RWPE1 (cell line): ENCODE measurements at places on chromosomes 5 and 9.
A peak's percentile ranks its signal among the peaks of the same experiment; 100 is the strongest.

DNA sequence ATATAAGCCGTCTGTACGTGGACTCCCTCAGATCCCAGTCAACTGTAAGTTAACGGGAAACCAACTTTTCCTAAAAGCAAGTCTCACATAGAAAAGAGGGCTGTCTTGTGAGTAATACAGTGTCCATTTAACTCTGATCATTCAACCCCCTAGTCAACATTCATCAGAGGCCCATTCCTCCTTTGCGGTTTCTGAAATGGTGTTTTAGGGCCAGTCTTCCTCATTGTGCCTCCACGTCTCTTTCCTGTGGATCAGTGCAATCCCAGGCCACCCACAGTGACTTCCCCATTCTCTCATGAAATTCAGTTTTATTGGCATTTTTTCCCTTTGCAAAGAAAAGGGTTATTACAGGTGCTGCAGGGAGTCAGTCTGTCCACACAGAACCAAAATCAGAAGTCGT, 261.8 kb downstream of the NR3C1 start:
- no peak for DNase-seq

DNA sequence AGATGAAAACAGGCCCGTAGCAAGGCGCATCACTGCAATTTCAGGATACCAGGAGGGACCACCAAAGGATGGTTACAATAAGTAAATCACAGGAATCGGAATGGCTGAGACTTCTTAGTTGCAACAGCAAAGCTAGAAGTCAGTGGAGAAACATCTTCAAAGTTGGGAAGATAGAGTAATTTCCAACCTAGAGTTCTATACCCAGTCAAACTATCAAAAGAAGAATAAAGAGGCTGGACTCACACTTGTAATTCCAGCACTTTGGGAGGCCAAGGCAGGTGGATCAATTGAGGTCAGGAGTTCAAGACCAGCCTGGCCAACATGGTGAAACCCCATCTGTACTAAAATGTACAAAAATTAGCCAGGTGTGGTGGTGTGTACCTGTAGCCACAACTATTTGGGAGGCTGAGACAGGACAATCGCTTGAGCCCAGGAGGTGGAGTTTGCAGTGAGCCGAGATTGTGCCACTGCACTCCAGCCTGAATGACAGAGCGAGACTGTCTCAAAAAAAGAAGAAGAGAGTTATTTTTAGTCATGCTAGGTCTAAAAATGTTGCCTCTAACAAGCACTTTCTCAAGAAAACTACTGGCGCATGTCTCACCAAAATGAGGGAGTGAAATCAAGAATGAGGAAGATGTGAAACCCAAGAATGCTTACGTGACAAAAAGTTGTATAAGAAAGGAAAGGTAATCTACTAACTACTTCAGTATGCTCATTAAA, 267.7 kb downstream of the DENND1A start:
- DNase-seq: no peak

- DNase-seq: no peak
Measured at GRCh38 chr5:173741729-173742431, 125.4 kb upstream of the BOD1 start.

- DNase-seq: peak; percentile 78
Measured at GRCh38 chr9:35112257-35113020, 3.2 kb downstream of the ATOSB start.

GRCh38 chr5:120509053-120509452, 45.0 kb downstream of the PRR16 start:
- no peak for DNase-seq

DNA sequence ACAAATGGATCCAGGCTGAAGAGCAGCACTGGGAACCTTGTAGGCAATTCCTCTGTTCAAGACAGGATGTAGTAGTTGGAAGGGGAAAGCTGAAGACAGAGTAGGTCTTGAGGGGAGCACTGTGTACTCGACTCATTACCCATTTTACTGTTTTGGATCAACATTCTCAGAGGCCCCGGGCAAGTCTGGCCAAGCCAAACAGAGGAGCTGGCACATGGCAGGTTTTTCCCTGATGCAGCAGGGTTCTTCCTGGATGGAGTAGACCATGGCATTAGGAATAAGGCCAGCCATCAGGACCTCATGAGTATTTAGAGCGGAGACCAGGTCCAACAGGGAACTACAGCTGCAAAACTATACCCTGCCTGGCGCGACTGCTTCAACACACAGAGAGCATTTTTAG, 4.4 kb downstream of the SVEP1 start:
- DNase-seq: no peak

DNA sequence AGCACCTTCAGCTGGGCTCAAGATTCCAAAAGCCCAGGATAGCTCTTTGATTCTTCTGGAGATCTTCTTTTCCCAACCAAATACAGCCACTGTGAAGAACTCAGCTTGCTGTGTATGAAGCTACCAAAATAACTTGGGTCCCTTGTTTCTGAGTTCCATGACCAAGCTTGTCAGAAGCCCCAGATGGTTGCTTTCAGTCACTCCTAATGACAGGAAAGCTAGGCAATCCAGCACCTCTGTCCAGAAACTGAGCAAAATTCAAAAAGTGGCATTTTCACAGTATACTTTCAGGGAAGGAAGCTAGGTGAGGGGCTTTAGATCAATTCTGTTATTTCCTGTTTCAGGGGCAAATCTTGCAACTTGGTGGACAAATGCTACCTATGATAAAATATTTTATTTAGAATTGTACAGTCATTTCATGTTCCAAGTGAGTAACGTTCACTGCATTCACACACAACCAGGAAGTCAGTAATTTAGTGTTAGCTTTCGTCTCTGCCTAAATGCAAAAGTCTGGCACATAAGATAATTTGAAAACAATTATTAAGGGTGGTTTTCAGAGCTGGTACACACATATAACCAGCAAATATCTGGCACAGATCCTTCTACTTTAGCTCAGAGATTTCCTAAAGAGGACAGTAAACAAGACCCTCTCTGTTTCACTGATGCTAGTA, 330.1 kb downstream of the GLIS3 start:
- no peak for DNase-seq
